ENCODE measurements at places on chromosomes 12 and 14. TPM values are rescaled to one million over a fixed set of nuclear protein-coding genes. Genes with fewer than 3 reads are reported as not detected.
A peak's percentile ranks its signal among the peaks of the same experiment; 100 is the strongest.

DNA sequence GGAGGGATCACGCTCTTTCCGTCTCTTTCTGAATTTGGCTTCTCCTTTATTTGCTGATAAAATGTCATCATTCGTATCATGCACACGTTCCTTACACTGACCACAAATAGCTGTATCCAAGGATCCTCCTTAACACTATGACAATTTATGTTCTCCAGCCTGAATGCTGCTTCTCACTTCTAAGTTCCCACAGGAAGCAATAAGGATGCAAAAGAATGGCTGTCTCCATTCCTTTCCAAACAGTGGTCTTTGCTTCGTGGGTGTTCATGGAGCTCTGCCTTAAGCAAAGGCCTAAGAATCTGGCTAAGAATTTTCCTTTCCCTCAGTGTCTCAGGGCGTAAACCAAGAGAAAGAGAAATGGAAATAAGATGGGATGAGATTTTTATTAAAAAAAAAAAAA is 200.2 kb downstream of the ITPR2 start:
- no peak for DNase-seq
- no peak overlapping the region for H3K27ac ChIP-seq
- no peaks in the 10 kb centered on the region for H3K27me3 ChIP-seq
- H3K36me3 ChIP-seq = peaks cover 39% of the 10 kb centered on the region

DNA sequence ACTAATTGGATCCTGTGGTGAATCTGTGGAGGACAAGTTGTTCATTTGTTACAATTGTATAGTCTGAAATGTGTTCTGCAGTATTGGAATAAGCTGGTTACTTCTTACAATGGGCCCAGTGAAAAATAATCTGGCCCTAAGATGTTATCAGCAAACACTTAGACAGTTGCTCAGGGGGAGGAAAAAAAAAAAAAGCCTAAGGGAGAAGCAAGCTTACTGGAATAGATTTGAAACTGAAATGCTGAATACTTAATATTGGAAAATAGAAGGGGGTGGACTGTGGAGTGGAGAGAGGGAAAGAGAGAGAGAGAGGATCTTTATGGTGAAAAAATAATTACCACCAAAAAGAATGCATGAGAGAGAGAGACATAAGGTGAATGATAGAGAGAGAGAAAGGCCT is 4.0 kb downstream of the FOXG1 start:
- no peak overlapping the region for H3K4me3 ChIP-seq
- H3K27me3 ChIP-seq = peaks cover 100% of the 10 kb centered on the region
- no peak overlapping the region for H3K27ac ChIP-seq
- no peaks in the 10 kb centered on the region for H3K36me3 ChIP-seq

- H3K27me3 ChIP-seq = no peaks in the 10 kb centered on the region
- H3K4me3 ChIP-seq = no peak overlapping the region
- no peaks in the 10 kb centered on the region for H3K4me1 ChIP-seq
- no peak for DNase-seq
- H3K36me3 ChIP-seq = no peaks in the 10 kb centered on the region
Observed at GRCh38 chr12:91529829-91530228, 347.2 kb upstream of the DCN start.

PHETA1 gene
- total RNA-seq = 8.4 TPM

- H3K4me3 ChIP-seq = no peak overlapping the region
- H3K36me3 ChIP-seq = no peaks in the 10 kb centered on the region
- H3K27ac ChIP-seq = peak overlapping the region; percentile 59
Observed at GRCh38 chr14:61466249-61466904, 145.0 kb downstream of the PRKCH start.

DNA sequence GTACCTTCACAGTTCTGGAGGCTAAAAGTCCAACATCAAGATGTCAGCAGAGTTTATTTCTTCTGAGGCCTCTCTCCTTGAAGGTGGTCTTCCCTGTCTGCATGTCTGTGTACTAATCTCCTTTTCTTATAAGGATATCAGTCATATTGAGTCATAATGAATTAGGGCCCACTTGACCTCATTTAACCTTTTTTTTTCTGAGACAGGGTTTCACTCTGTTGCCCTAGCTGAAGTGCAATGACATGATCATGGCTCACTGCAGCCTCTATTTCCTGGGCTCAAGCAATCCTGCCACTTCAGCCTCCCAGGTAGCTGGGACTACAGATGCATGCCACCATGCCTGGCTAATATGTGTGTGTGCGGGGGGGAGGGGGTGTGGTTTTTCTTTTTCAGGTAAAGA is 41.7 kb downstream of the PPM1H start:
- DNase-seq = no peak
- H3K27me3 ChIP-seq = no peaks in the 10 kb centered on the region

DNA sequence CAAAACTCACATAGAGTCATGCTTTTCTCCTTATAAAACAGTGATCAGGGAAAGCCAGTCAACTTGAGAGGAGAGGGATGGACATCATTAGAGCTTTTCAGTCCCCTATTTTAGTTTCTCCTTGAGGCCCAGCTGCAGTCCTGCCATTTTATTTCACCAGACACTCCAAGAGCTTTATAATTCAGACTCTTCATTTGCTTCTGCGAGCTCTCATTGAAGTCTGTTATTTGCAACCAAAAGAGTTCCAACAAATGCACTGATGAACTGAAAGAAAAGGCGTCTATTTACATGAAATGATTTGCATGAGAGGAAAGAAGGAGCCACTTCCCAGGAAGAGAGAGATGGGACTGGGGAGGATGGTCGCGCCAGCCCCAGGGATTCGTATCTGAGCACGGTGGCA is 86.8 kb downstream of the NDUFA12 start:
- no peak overlapping the region for H3K27ac ChIP-seq
- no peak overlapping the region for H3K4me3 ChIP-seq
- no peaks in the 10 kb centered on the region for H3K4me1 ChIP-seq
- no peaks in the 10 kb centered on the region for H3K27me3 ChIP-seq
- H3K36me3 ChIP-seq = no peaks in the 10 kb centered on the region
- no peak for DNase-seq

DNA sequence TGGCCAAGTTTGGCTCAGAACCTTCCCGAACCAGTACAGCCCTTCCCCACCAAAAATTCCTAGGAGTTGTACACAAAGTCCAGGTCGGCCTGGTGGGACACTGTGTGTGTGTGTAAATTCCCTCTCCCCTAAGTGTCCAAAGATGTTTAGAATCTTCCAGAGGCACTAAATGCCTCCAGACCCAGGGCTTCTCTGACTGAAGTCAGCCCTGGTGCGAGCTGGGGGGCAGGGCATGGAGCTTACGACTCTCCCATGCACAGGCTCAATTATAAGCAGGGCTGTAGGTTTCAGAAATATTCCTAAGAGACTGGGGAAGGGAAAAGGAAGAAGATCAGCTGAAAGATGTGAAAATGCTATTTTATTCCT is 106.9 kb upstream of the ATF7IP start:
- H3K4me1 ChIP-seq = peaks cover 31% of the 10 kb centered on the region
- H3K27me3 ChIP-seq = no peaks in the 10 kb centered on the region
- no peak overlapping the region for H3K4me3 ChIP-seq
- H3K27ac ChIP-seq = peak overlapping the region; percentile 86
- no peak for DNase-seq
- no peaks in the 10 kb centered on the region for H3K36me3 ChIP-seq

- H3K4me1 ChIP-seq = peaks cover 3% of the 10 kb centered on the region
- no peaks in the 10 kb centered on the region for H3K36me3 ChIP-seq
- no peak overlapping the region for H3K27ac ChIP-seq
- DNase-seq = no peak
Observed at GRCh38 chr12:124664395-124665111, 97.1 kb upstream of the NCOR2 start.

GRCh38 chr12:127548123-127548553 is 718.8 kb upstream of the TMEM132C start:
- no peak for DNase-seq
- H3K4me1 ChIP-seq = no peaks in the 10 kb centered on the region
- H3K27ac ChIP-seq = no peak overlapping the region
- no peaks in the 10 kb centered on the region for H3K36me3 ChIP-seq
- H3K27me3 ChIP-seq = no peaks in the 10 kb centered on the region

GRCh38 chr12:115953450-115953849 is 324.0 kb downstream of the MED13L start:
- no peak for DNase-seq

DNA sequence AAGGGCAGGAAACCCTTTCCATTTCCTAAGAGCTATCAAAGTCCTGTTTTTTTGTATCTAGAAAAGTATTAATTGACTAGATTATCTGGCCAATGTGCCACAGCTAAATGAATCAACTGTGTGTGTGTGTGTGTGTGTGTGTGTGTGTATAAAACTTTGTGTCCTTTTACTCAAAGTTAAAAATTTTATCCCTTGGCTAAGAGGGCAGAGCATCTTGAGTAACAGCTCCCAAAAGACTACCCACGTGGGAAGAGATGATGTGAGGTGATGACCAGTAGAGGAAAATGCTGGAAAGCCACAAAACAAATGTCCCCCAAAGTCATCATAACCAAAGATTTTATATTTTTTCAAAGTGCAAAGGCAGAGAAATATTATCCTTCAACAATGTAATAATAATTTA is 90.3 kb downstream of the FAR2 start:
- no peaks in the 10 kb centered on the region for H3K36me3 ChIP-seq
- peak overlapping the region; percentile 2 for H3K27ac ChIP-seq

DNA sequence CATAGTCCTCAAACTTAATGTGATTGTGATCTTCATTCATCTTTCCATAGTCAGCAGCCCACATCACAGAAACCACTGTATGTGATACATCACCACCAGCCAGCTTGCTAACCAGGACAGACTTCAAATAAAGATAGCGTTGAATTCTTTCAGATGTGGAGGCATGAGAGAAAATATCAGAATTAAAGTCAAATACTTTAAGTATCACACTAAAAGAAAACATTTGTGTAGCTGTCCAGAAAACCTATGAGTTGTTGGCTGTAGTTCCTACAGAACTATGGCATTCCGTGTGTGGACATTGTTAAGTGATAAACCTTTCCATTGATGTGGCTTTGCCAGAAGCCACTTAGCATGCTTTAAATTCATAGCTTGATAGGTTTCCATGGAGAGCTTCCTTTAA is 105.1 kb downstream of the LLPH start:
- no peak overlapping the region for H3K27ac ChIP-seq
- no peak for DNase-seq
- no peak overlapping the region for H3K4me3 ChIP-seq
- no peaks in the 10 kb centered on the region for H3K4me1 ChIP-seq
- H3K27me3 ChIP-seq = no peaks in the 10 kb centered on the region
- no peaks in the 10 kb centered on the region for H3K36me3 ChIP-seq

DNAH10 gene
- total RNA-seq = not detected

- H3K27me3 ChIP-seq = no peaks in the 10 kb centered on the region
- H3K36me3 ChIP-seq = no peaks in the 10 kb centered on the region
- no peaks in the 10 kb centered on the region for H3K4me1 ChIP-seq
- DNase-seq = no peak
Observed at GRCh38 chr14:28138341-28138740, 628.2 kb upstream of the FOXG1 start.

TGM1 gene
- total RNA-seq = 566 TPM

DNA sequence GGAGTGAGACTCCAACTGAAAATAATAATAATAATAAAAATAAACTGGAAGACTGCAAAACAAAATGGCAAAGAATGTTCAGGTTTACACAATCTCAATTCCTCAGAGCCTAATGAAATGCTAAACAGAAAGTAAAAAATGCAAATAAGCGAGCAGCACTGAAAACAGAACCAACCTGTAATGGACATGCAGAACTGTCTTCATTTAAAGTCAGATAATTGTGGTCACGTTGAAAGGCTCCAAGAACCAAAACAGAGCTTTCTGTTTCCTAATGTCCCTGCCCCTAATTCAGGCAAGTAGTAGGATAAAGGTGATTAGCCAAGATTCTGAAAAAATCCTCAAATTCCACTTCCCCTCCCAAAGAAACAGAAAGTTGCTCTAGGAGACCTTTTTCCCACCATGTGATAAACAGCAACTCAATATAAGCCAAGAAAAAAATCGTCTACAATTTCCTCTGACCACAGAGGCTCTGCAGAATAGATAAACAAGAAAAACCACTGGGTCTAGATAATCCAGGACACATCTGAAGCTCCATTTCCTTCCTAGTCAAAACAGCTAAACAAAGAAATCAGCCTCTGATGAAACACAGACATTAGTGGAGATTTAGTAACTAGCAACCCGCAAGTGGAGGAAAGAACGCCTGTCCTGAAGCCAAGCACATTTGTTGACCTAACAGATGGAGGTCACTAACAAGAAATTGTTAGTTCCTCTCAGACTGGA is 3.0 kb downstream of the MIS18BP1 start:
- H3K4me3 ChIP-seq = no peak overlapping the region
- H3K36me3 ChIP-seq = no peaks in the 10 kb centered on the region
- peaks cover 63% of the 10 kb centered on the region for H3K4me1 ChIP-seq
- DNase-seq = no peak
- peak overlapping the region; percentile 93 for H3K27ac ChIP-seq
- H3K27me3 ChIP-seq = no peaks in the 10 kb centered on the region

- peaks cover 15% of the 10 kb centered on the region for H3K4me1 ChIP-seq
- DNase-seq = no peak
- H3K36me3 ChIP-seq = no peaks in the 10 kb centered on the region
- H3K4me3 ChIP-seq = no peak overlapping the region
- no peak overlapping the region for H3K27ac ChIP-seq
- no peaks in the 10 kb centered on the region for H3K27me3 ChIP-seq
Observed at GRCh38 chr12:101948365-101948764, 71.0 kb downstream of the DRAM1 start.

GRCh38 chr12:27841392-27841882 is 61.4 kb upstream of the MANSC4 start:
- DNase-seq = no peak
- H3K27me3 ChIP-seq = no peaks in the 10 kb centered on the region
- no peak overlapping the region for H3K27ac ChIP-seq
- no peak overlapping the region for H3K4me3 ChIP-seq
- no peaks in the 10 kb centered on the region for H3K36me3 ChIP-seq
